ENCODE measurements at places on chromosomes 4 and X.
A peak's percentile ranks its signal among the peaks of the same experiment; 100 is the strongest.

GRCh38 chrX:13835825-13836224, 18.9 kb upstream of the GPM6B start:
- DNase-seq = no peak

- DNase-seq = no peak
Observed at GRCh38 chr4:107855723-107856122, 31.0 kb downstream of the SGMS2 start.

- DNase-seq = no peak
Observed at GRCh38 chr4:98101988-98102387, 41.3 kb downstream of the STPG2 start.

- peak; percentile 55 for DNase-seq
Observed at GRCh38 chr4:48651914-48652313, 128.2 kb downstream of the FRYL start.

GRCh38 chr4:155609455-155610059, 57.1 kb upstream of the GUCY1A1 start:
- no peak for DNase-seq

DNA sequence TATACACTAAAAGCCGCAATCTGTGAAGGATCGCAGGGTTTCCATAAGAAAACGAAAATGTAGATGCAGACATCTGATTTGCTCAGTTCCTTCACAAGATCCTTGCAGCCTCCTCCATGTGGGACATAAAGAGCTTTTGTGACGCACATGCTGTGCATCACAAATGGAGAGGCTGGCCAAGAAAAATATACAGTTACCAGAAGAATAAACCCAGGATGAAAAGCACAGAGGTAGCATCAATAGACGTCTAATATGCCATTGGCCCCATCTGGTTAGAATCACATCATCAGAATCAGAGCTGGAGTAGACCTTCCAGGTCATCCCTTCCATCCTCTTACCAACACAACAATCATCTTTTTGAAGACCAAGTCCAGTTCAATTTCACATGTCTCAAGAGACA, 517.4 kb downstream of the RAB28 start:
- DNase-seq = no peak
